Foreskin melanocyte (primary cell): ENCODE measurements at places on chromosomes 5 and 9.

DNA sequence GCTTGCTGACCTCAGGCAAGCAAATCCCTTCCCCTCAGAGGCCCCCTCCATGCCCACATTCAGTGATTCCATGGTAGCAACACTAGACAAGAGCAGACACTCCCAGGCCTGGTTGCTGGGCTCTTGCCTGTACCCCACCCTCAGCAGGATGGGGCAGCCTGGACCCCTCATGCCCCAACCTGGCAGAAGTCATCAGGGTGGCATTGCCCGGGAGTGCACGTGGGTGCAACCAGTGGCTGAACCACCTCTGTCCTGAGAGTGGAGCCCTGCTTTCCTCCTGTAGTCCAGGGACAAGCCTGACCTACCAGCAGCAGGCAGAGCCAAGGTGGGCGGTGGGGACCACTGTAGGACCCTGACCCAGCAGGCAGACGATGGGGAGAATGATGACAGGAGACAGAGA is 65.8 kb upstream of the TBC1D2 start:
- no peak for DNase-seq

DNA sequence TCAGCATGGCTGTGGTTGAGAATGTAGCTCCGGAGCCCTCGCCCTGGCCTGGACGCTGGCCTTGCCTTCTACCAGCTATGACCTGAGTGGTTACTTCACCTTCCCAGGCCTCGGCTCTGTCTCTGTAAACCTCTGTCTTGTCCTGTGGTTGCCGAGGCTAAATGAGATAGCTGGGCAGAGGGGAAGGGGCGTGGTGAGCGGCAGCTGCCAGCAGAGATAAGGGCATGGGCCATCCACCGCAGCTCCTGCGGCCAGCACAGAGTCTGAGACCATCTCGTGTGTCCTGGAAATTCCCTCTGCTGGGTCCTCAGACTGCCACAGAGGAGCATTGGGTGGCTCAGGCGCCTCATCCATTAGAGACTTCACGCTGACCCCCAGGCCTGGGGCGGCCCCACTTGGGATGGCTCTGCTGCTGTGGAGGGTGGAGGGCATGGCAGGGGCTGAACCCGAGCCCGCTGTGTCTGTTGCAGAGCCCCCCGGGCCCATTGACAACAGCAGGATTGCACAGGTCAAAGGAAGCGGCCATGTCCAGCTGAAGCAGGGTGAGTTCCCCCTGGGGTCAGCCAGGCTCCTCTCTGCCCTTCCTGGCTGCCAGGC is 43.9 kb downstream of the USP20 start:
- no peak for DNase-seq

DNA sequence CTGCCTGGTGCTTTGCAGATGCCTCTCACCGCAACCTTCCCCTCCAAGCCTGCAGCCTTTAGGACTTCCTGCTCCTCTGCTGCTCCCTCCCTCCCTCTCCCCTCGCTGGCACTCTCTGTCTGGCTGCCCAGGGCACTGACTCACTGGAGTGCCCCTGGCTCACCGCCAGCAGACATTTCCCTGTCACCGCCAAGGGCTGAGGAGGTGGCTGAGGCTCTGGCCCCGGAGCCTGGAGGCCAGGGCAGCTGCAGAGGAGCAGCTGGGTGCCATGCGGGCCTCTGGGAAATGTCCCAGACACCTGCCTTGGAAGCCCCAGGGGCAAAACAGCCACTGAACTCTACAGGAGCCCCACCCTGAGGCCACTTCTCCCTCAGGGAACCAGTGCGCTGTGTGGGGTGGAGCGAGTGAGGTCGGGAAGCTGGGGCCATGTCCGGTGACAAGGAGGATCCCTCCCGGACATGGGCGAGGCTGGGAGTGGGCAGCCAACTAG is 53.4 kb downstream of the TENT4A start:
- DNase-seq: peak; percentile 70

DNA sequence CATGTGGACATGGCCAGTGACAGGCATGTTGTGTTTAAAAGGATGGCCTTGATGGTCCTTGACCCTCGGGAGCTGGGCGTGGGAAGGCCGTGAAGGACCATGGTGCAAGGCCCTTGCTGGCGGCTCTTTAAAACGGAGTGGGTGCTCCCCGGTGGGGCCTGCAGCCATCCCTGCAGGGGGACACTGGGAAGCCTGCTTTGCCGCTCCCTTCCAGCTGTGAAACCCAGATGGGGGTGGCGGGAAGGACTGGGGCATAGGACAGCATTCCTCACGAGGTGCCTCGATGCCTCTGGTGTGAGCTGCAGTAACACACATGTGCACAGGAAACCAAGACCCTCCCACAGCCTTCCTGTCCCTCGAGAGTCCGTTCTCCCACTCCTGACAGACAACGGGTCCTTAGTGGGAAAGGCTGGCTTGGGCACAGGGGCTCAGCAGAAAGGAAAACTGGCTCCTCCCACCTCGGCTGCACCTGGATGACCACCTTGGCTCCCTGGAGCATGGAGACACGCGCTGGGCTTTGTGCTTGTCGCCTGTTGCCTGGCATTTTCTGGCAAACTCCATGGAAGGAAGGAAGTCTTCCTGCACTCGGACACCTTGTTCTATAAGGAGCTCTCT is 30.3 kb upstream of the IRX4 start:
- no peak for DNase-seq

DNA sequence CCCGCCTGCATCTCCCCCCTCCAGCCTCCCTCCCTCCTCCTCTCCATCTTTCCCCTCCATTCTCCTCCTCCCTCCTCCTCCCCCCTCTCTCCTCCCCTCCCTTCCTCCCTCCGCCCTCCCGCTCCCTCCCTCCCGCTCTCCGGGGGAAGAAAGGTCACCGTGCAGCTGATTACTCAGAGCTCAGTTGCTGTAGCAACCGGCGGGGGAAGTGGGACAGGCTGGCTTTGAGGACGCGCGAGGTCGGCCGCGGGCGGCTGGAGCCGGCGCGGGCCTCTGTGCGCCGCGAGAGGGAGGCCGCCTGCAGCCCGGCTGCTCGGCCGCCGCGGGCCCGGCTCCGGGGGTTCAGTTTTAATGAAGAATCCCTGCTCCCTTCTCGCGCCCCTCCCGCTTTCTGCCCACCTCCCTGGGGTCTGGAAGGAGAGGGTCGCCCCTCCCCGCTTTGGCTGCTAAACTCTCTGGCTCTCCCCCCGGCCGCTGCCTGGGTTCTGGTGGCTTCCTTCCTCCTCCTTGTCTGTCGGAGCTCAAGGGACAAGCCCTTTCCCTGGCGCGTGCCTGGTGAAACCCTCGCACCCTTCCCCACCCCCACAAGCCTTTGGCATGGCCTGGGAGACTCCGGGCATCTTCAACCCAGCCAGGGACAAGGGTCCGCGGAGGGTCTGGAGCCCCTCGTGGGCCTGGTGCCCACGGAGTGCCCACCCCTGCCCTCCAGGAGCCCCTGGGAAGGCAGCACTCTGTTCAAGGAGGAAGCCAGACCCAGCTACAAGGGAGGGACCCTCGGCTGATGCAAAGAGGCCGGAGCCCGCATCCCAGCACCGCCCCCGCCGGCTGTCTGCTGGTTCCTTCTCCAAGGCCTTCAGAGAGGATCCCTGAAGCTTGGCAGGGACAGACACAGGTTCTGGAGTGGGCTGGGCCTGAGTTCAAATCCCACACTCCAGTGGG is 160.3 kb downstream of the C9orf50 start:
- peak; percentile 99 for DNase-seq

- no peak for DNase-seq
Observed at GRCh38 chr5:133296624-133297023, 244.8 kb downstream of the HSPA4 start.

DNA sequence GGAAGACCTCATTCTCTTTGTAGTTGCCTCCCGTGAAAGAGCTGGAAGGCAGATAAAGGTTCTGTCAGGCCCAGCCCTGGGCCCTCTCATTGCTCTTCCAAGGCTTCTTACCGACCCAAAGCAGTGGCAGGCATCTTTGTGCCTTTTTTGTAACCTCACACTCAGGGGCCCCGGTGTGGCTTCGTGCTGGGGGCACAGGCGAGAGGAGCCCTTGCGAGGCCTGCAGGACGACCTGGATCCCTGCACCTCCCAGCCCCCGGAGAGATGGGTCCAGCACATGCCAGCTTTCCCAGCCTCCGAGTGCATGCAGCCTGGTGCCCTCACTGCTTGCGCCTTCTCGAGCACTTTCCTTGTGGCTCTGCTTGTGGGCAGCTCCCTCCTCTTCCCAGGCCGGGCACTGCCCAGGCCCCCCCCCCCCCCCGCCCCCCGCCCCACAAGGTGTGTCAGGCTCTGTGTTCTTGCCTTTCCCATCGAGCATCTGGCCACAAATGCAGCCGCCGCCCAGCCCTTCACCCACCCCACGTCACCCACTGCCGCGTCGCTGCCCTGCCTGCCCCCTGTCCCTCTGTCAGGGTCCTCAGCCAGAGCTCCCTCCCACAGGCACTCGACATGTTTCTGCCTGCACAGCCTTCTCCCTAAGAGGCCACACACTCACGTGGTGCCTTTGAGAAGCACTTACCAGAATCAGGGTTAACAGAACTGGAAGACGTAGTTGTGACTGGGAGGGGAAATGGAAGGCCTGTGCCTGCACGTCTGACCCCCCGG is 63.7 kb upstream of the CACNA1B start:
- no peak for DNase-seq

- DNase-seq: no peak
Observed at GRCh38 chr5:81755320-81755719, 4.4 kb upstream of the SSBP2 start.

GRCh38 chr5:141845371-141845851 is 32.8 kb downstream of the PCDH1 start:
- DNase-seq: no peak

DNA sequence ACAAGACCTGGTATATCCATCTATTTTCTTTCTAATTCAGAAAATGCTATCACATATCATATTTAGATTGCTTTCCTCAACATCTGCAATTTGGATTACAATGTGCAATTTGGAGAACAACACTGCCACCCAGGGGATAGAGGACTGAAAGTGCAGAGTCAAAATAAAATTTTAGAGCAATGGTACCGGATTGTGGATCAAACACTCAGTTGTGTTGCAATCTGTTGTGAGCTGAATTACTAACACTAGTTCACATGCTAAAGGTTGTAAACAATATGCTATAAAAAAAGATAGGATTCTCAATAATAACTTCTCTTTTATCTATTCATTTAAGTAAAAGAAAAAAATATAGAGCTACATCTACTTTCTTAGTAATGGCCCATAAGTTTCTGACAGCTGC is 11.9 kb upstream of the SRFBP1 start:
- DNase-seq: peak; percentile 49

DNA sequence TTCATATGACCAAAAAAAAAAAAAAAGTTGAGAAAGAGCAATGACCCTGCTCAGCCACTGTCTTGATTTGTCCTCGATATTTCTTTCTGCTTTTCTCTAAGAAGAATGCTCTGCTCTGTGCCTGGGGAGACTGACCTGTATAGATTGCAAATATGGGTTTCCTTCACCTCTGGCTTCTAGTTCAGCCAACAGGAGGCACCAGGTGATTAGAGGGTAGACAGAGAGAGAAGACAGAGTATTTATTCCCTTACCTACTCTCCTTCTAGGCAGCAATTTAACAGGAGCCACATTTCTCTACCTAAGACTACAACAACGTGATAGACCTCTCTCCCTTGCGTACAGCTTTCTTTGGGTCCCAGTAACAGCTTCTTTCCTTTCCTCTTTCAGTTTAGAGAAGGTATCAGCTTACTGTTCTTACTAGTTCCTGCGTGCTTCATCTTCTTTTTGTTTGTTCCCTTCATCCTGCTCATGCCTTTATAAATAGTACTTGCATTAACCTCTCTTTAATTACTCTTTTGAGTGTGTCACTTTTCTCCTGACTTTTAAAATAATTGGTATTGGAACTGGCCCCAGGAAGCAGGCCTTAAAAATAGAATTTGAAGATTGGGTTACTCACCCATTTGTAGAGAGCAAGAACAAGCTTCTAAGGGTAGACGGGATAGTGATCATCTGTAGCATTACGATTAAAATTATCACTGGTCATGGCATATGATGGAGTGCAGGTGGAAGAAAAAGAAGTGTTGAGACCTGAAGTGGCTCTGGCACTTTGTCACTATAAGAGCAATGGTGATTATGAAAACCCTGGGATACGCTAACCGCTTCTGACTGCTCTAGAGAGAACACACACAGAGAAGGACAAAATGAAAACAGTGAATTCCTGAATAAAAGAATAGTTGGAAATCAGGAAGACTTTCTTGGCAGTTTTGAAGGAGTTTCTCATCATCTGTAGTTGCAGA is 161.2 kb upstream of the FSTL4 start:
- DNase-seq: no peak

- DNase-seq: peak; percentile 53
Observed at GRCh38 chr5:91109634-91110033, 273.5 kb downstream of the ARRDC3 start.

- DNase-seq: no peak
Observed at GRCh38 chr5:137633896-137634295, 102.0 kb downstream of the KLHL3 start.

GRCh38 chr9:96612105-96612965 is 7.3 kb downstream of the CDC14B start:
- peak; percentile 78 for DNase-seq

DNA sequence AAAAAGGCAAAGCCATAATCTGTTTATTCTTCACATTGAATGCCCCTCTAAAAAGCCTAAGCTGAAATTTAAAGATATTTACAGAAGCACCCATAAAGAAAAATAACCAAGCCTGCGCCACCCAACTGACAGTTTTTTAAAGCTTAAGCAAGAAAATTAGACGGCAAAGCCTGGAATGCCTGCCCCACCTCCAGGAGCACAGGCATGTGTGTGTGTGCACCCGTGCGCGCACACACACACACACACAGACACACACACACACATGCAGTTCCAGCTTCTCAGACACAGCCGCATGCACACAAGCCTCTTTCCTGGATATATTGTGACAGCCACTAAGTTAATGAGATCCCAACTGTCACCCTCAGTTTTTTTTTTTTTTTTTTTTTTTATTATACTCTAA is 88.2 kb downstream of the FRMD3 start:
- DNase-seq: no peak

GRCh38 chr9:91890662-91891061 is 59.4 kb downstream of the ROR2 start:
- no peak for DNase-seq

- no peak for DNase-seq
Observed at GRCh38 chr9:90966031-90966290, 164.3 kb downstream of the SYK start.

- DNase-seq: no peak
Observed at GRCh38 chr5:101024299-101024698, 121.2 kb upstream of the ST8SIA4 start.

DNA sequence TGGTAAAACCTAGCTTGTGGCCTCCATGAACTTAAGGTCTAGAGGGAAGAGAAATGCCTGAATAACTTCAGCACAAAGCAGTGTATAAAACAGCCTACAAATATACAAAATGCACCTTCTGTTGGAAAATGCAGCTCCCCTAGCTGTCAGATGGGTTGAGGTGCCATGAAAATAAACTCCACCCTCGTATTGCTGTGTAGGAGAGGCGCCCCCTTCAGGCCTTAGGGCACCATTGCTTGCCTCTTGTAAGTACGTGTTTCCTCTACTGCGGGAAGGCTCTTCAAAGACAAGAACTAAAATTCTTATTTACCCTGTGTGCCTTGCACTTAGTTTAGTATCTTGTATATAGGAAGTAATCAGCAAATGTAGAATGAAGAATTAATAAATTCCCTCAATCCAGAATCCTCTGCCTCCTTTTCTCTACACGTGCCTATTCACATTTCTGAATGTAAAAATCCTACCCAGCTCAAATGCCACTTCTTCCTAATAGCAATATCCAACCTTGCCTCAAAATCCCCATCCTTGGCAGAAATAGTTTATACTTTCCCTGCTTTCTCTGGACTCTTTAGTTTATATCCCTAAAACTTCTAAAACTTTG is 393.7 kb upstream of the PDE4D start:
- peak; percentile 52 for DNase-seq
